Activated CD4-positive, alpha-beta T cell treated with anti-CD3 and anti-CD28 coated beads, Interleukin-2, amount 50 U/mL, for 16 hours (primary cell): ENCODE measurements at places on chromosomes 12 and 14.

DNA sequence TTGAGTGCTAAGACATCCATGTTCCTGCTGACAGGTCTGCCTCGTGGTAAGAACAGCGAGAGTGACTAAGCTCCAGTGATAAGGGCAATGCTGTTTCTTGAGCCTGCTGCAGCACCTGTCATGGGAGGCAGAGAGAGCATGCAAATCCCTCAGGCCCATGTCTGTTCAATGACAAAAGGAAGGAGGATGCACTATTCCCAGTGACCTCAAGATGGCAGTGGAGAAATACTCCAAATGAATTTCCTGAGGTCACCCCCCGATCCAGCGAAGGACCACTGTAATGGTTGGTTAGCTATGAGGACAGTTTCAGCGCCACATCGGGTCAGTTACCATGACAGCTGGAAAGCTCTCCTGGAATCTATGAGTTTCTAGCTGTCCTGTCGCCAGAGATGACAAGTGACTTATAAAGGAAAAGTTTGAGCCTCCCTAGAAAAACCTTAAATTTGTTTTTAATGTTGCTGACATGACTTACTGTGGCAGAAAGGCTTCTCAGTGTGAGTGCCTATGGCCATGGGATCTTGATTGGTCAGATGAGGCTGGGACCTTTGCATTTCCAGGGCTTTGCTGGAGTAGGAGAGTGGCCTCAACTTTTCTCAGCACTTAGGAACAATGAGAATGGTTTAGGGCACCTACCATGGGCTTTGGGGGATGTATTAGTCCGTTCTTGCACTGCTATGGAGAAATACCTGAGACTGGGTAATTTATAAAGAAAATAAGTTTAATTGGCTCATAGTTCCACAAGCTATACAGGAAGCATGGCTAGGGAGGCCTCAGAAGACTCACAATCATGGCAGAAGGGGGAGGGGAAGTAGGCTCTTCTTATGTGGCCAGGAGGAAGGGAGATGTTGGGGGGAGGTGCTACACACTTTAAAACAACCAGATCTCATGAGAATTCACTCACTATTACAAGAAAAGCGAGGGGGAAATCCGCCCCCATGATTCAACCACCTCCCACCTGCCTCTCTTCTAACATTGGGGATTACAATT is 88.0 kb upstream of the TMEM260 start:
- peak; percentile 44 for DNase-seq

DNA sequence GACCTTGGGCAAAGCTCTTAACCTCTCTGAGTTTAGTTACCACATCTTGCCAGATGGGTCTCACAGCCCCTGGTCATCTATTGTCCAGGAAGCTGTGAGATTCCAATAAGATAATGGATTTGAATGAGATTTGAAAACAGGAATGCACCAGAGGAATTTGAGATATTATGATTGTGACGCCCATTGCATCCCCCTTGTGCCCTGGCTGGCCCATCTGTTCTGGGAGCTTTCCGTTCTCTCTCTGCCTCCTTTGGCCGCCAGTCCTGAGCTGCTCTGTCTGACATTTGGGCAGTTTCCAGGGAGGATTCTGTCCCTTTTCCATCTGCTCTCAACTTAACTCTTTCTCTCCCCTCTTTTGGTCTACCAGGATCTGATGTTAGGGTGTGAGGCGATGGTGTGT is 24.6 kb downstream of the SRRM4 start:
- DNase-seq = no peak

DNA sequence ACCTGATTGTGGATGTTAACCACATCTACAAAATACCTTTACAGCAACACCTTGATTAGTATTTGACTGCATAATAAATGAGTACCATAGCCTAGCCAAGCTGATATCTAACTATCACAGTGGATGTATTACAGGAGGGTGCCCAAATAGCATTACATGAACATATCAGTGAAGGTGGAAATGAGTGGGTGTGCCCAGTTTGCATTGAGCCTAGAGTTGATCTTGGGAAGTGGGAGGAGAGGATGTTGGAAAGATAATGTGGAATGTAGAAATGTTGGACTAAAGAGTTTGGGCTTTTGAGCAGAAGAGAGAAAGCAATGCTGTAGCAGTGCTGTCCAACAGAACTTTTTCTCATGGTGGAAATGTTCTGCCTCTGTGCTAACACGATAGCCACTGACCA is 98.9 kb downstream of the ANO6 start:
- DNase-seq = no peak

DNA sequence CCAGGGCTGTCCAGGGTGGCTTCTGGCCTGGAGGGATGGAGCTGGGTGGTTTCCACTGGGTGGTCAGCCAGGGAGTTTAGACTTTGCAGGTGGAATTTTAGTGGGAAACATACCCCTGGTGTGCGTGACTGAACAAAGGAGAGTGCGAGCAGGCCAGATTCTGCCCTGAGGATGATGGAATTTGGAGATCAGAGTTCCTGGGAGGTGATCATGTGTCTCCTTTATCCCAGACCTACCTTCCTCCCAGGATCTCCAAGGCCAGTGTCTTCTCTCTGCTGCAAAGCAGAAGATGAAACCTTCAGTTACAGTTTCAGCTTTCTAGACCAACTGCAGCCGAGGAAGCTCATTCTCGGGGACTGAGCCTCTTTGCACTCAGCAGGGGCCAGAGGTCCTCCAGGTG is 33.2 kb downstream of the RPH3A start:
- DNase-seq = no peak

- DNase-seq = no peak
These were observed 171.5 kb downstream of the NUAK1 start for GRCh38 chr12:105967038-105967776.

- no peak for DNase-seq
These were observed 15.2 kb downstream of the C12orf43 start for GRCh38 chr12:121001060-121001459.

GRCh38 chr14:24070285-24071143 is 848 bp upstream of the CPNE6 start:
- no peak for DNase-seq

DNA sequence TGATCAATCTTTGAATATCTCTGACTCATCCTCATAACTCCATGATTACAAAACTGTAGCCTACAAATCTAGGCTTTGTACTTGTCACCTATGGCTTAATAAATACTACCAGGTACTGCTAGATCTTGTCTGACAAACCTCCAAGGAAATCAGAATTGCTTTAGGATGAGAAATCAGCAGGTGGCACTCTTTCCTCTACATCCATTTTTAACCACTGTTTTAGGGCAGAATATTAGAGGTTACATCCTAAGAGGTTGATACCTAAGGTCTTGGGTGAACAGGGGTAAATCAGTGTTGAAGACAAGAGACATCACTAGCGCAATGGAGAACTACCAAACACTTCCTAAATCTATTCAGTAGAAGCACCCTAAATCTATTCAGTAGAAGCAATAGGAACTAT is 63.1 kb upstream of the SOX5 start:
- DNase-seq = no peak

DNA sequence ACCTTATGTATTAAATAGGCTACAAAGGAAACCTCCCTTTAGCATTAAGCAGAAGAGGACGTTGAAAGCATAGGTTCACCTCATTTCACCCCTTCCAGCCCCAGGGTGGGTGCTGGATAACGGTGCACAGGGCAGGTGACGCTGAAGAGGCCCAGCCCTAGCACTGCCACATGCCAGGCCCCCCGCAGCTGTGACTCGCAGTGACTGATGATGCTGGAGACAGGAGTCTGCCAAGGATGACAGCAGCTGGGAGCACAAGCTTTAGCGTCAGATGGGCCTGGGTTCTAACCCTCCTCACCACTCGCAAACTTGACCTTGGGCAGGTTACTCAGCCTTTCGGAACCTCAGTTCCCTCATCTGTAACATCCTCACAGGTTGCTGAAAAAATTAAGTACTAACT is 76.7 kb downstream of the TBK1 start:
- no peak for DNase-seq

DNA sequence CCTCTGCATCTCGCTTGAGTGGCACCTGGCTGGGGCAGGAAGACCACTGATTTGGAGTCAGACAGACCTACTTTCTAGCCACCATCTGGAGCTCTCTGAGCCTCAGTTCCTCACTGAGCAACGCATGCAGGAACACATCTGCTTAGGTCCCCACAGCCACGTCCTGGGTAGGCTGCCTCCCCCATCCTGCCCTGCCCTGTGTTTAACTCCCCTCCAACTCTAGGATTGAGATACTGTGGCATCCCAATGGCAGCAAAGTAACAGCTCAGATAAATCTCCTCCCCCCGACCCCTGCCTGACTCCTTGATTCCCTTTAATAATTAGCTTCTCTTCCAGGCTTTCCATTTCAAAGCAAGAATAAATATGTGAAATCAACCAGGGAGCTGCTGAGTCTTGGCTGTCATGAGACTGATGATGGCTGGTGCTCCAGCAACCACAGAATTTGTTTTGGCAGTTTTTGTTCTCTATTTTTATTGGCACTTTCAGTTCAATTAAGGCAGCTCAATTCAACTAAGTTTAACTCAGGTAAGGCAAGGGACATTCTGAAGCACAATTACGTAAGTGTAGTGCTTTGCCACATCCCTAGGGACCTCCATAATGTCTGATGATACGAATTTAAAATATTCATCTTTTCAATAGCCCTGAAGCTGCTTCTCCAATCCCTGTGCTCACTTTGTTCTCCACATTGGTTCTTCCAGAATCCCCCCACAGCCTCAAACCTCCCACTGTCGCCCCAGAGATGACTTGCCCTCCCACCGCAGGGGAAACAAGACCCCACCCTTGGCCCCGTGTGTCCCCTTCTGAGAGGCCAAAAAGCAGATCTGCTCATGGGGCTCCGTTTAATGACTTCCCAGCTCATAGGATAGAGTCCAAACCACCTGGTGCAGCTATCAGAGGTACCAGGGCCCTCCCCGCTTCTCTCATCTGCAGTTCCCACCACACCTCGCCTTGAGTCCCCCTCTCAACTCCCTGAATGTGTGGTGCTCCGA is 58.2 kb downstream of the ESR2 start:
- no peak for DNase-seq

DNA sequence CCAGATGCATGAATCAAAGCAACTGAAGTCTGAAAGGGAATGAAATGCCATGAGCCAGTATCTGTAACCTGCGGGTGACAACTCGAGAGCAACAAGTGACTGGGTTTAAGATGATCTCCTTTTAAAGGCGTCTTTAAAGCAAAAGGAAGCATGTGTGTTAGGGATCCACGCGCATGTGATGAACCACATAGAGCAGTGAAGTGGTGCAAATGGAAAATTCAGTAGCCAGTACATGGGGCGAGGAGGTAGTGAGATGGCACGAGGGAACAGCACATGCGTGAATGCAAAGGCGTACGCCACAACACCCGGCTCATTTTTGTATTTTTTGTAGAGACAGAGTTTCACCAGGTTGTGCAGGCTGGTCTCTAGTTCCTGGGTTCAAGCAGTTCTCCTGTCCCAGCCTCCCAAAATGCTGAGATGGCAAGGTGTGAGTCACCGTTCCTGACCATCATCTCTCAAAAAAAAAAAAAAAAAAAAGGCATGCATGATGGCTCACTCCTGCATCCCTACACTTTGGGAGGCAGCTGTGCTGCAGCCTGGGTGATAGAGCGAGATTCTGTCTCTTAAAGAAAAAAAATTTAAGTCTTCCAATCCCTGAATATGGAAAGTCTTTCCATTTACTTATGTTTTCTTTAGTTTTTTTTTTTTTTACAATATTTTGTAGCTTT is 24.6 kb upstream of the BCL7A start:
- DNase-seq = no peak

DNA sequence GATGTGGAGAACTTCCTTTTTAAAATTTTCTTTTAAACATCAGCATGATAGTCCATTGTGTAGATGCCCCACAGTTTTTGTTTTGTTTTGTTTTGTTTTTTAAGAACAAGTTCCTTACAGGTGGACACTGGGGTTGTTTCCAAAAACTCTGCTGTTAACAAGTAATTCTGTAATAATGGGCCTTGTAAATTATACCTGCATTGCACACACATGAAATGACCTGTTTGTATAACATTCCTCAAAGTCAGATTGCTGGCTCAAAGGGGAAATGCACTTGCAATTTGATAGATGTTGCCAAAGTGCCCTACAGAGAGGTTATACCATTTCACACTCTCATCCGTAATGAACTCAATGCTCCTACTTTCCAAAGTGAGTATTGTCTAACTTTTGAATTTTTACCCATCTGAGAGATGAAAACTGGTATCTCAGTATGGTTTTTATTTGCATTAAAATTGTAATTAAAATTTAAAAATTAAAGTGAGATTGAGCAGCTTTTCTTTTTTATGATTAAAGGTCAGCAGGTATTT is 89.2 kb downstream of the SPPL3 start:
- no peak for DNase-seq

- no peak for DNase-seq
These were observed 12.3 kb downstream of the CDK17 start for GRCh38 chr12:96387981-96388380.

DNA sequence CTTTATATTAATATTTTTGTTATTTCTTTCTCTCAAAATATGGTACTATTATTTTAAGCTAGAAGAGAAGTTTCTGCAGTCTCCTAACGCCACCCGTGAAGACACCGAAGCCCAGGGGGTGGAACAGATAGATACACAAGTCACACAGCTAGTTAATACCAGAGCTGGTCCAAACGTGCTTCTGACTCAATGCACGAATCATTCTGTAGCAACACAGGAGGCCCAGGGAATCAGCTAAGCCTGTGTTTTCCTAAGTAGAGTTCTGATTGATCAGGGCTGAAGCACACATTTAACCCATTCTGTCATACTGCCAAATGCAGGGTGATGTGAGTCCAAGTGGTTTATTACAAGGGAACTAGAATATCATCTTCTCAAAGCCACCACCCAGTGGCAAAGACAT is 116.9 kb upstream of the PWP1 start:
- DNase-seq = no peak
